ENCODE measurements at places on chromosomes 4 and X.

GRCh38 chr4:82705169-82705927, 93.2 kb downstream of the SCD5 start:
- DNase-seq, result no peak
- no peaks in the 10 kb centered on the region for H3K36me3 ChIP-seq
- peak overlapping the region; percentile 10 for H3K27ac ChIP-seq
- peaks cover 11% of the 10 kb centered on the region for H3K4me1 ChIP-seq
- no peak overlapping the region for H3K4me3 ChIP-seq
- no peaks in the 10 kb centered on the region for H3K27me3 ChIP-seq

GRCh38 chr4:146343199-146343598, 128.9 kb downstream of the REELD1 start:
- no peak overlapping the region for H3K4me3 ChIP-seq
- no peaks in the 10 kb centered on the region for H3K4me1 ChIP-seq
- no peak for DNase-seq
- H3K27ac ChIP-seq, result no peak overlapping the region
- H3K36me3 ChIP-seq, result no peaks in the 10 kb centered on the region
- no peaks in the 10 kb centered on the region for H3K27me3 ChIP-seq

DNA sequence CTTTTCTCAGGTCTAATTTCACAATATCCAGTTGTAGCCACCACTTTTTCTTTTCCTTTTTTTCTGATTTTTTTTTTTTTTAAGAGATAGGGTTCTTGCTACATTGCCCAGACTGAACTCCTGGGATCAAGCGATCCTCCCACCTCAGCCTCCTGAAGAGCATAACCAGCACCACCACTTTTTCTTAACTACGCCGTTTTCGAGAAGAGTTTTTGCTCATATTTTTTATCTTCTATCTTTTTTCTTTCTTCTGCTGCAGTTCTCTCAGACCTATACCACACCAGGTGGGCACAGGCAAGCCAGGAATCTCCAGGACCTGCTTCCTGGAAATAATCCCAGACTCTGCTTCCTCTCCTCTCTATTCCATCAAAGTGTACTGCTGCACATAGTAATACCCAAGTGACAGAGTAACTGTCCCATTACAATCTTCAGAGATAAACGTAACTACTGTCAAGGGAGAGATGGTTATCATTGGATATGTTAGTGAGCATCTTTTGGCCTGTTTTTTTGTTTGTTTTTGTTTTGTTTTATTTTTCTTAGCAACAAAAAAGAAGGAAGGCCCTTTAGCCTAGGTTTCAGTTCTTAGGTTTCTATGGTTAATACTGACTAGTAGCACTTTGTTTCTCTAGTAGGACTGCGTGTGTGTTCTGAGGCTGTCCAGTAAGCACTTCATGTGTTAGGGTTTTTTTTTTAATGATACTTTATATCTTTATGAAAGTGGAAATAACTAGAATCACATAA, 59.2 kb upstream of the TXK start:
- H3K4me3 ChIP-seq, result no peak overlapping the region
- H3K27me3 ChIP-seq, result no peaks in the 10 kb centered on the region
- H3K27ac ChIP-seq, result no peak overlapping the region

DNA sequence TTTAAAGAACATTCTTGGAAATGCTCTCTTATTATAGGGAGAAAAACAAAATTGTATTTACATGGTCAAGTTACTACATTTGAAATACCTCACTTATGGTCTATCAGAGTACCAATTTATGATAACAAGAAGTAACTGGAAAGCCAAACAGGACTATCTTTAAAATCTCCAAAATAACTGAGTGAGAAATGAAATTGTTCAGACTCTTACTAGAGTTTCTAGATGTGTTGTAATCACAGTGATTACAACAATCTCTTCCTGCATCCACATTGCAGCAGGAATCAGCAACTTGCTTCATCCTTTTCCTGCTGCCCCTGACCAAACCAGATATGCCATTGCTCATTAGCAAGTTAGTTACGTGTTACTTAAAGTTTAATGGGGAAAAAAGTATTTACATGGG, 245.2 kb upstream of the SMIM31 start:
- DNase-seq, result no peak
- no peaks in the 10 kb centered on the region for H3K36me3 ChIP-seq

DNA sequence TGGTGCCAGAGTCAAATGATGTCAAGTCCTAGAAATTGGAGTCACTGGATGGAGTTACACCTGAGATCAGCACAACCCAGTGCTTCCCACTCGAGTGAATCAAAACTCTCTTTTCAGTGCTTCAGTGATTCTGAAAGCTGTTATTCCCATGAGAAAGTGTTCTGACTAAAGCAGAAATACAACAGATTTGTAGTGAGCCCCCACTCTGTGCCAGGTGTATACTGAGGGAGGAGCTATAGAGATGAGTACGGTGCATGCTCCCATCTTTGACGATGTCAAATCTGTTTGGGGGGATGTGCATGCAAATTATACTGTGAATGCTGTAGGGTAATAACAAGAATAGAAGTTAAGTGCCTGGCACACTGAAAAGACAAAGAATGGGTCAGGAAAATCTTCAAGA, 330.2 kb downstream of the HS3ST1 start:
- no peak for DNase-seq
- H3K4me3 ChIP-seq, result no peak overlapping the region
- H3K27me3 ChIP-seq, result no peaks in the 10 kb centered on the region
- no peak overlapping the region for H3K27ac ChIP-seq
- H3K36me3 ChIP-seq, result no peaks in the 10 kb centered on the region
- no peaks in the 10 kb centered on the region for H3K4me1 ChIP-seq

Measured in thyroid gland (tissue), 4 donors.